CD4-positive, alpha-beta T cell treated with Interleukin-10 for 1 hour (primary cell): ENCODE measurements at places on chromosomes 4 and X.

DNA sequence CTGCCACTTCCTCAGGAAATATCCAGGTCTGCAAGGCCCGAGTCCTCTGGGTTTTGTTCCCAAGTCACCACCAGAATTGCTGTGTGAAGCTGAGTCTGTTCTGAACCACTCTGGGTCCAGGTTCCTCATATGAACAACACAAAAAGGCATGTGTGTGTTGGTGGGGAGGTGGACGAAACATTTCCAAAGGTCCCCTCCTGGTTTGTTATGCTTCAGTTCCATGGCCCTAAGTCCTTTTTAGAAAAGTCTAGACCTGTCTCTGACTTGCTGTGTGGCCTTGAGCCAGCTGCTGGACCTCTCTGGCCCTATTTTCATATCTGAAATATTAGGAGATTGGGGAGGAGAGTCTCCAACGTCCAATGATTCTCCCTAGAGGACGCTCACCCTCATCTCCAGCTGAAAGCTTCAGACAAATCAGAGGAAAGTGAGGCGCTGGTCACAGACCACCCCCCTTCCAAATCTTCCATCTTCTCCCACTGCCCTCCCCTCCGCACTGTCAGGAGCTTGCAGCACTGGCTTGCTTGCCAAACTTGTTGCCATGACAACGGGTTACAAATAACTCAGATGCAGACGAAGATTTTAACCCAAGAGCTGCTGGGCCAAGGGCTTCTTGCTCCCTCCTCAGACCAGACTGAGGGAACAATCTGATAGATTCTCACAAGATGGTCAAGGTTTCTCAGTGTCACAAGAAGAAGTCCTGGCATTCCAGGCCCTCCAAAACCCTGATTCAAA lies 64.5 kb downstream of the SMC1A start:
- DNase-seq, result no peak

- DNase-seq, result no peak
Observed at GRCh38 chr4:33060674-33061542, 2340.7 kb downstream of the PCDH7 start.

- DNase-seq, result no peak
Observed at GRCh38 chrX:80334583-80334982, 85.7 kb upstream of the TENT5D start.

DNA sequence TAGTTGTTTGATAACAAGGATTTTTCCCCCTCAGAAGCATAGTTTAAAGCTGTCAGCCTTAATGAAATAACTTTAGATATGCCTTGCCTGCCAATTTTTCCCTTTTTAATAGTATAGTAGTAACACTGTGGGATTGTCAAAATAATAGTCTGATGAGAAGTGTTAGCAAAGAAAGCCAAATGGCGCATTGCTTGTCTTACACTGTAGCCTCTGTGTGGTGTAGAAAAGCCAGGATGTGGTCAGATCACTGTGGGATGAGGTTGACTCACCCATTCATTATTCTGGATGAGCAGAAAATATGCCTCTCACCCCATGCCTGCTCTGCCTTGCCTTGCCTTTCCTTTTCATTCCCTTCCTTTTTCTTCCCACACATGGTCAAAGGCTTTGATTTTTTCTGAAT lies 257.8 kb upstream of the NRK start:
- no peak for DNase-seq

DNA sequence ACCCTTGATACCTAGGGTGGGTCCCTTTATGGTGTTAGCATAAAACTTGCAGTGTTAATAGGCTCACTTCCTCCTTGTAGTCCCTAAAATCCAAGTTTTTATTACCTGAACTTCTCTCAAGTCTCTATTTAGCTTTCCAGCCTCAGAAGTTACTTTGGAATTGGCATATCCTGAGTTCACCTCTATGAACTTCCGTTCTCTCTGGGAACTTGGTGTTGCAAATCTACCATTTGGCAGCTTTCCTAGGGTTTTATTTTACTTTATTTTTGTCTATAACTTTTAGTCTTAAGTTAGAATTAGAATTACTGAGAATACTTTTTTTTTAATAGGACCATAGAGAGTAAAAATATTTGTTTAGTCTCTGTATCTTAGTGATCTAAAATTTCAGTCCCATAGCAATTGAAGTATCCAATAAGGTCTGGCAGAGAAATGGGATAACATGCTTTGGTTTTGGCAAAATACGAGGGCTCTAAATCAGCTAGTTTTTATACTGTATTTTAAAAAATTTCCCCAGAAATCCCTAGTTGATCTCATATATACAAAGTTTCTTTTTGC lies 30.3 kb upstream of the NAF1 start:
- no peak for DNase-seq

DNA sequence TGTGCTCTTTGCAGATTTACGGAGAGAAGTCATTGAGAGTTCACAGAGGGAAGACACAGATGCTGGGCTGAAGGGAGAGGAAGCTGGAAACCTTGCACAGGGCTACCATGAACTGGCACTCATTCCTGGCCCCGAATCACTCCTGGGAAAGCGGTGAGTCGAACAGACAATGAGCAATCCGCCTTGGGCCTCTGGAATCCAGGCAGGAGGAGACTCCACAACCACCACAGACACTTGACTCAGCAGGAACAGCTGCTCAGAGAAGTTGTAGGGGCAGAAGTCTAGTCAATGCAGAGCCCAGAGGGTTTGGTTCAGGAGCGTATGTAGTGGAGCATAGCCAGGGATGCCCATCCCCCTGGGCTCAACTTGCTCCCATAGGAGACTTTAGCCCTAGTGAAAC lies 62.8 kb upstream of the GRIA3 start:
- DNase-seq, result no peak

DNA sequence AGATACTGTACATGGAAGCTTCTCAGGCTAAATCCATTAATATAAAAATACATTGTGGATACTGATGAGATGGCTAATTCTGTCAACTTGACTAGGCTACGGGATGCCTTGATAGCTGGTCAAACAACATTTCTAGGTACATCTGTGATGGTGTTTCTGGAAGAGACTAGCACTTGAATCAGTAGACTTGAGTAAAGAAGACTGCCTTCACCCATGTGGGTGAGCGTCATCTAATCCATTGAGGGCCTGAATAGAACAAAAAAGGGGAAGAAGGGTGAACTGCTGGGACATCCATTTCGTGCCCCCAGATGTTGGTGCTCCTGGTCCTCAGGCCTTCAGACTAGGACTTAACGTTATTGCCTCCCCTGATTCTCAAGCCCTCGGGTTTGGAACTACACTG lies 3.7 kb upstream of the SRP72 start:
- no peak for DNase-seq

DNA sequence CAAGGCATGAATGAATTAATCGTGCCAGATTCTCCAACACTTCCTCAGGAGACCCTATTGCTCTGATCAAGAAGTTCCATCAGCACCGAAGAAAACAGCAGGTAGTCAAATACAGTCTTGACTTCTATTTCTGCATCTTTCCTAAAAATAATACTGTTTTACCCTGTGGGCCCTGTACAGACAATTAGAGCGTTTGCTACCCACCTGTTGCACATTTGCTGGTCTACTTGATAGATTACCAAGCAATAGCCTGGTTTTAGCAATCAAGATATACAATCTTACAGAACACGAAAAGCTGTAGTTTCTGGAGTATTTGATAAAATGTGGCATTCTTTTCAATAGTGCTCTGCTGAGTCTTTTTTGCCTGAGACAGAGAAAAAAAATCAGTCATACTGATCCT lies 12.3 kb downstream of the GPR174 start:
- DNase-seq, result no peak

DNA sequence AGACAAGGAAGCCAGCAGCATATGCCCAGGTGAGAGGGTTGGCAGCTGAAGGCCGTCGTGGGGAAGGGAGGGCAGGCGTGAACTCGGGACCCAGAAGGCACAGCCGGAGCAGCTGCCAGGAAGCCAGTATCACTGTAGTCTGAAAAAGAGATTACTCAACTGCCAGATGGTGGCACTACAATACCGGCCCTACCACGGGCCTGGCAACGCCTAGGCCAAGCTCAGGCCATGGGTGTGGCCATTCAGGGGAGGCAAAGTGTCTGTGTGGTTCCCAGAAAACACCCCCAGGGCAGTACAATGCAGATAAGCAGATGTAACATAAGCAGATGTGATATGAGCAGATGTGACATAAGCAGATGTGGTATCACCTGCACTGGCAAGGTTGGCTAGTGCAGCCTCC lies 236.0 kb downstream of the AFAP1 start:
- DNase-seq, result no peak

- no peak for DNase-seq
Observed at GRCh38 chr4:14419516-14419915, 582.8 kb upstream of the CPEB2 start.

GRCh38 chrX:48961585-48962091 lies 4.2 kb upstream of the OTUD5 start:
- DNase-seq, result no peak

DNA sequence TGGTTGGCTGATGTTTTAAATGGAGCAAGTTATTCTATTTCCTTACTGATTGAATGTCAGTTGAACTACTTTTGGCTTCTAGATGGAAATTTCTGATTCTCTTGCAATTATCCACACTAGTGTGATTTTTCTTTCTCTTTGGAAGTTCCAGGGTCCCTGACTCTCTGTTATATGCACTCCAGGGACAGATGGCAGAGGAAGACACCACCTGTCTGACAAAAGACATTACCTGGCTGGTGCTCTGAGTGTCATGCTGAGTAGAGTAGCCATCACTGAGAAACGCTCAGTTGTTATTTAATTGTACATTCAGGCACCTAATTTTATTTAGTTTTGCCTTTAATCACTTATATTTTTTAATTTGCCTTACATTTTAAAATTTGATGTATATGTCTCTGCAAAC lies 105.4 kb upstream of the TLL1 start:
- DNase-seq, result no peak
